ENCODE measurements at places on chromosomes 12 and 14.

DNA sequence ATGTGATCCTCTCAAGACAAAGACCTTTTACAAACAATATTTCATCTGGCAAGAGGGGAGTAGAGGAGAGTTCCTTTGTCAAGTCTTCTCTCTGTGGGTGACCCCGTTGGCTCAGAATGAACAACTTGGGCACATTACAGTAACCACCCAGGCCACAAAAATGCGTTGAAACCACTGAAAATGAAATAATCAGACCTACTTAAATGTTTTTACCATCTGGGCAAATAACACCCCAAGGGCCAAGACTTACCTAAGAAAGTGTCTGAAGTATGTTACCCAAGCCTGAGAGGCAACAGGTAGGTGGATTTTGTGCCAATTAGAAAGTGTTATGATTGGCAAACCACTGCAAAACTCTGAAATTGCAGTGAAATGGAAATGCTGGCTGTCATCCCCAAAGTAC, 1.3 kb downstream of the TC2N start:
- DNase-seq, result peak; percentile 73

GRCh38 chr12:122458105-122459035, 35.9 kb upstream of the CLIP1 start:
- DNase-seq, result no peak

- no peak for DNase-seq
Measured at GRCh38 chr14:93951635-93952540, 24.5 kb downstream of the ASB2 start.

- no peak for DNase-seq
Measured at GRCh38 chr12:53454707-53455106, 2.8 kb downstream of the PCBP2 start.

- DNase-seq, result peak; percentile 95
Measured at GRCh38 chr14:65847075-65847847, 434.7 kb downstream of the FUT8 start.

GRCh38 chr12:38469715-38470114, 153.1 kb downstream of the ALG10B start:
- no peak for DNase-seq

DNA sequence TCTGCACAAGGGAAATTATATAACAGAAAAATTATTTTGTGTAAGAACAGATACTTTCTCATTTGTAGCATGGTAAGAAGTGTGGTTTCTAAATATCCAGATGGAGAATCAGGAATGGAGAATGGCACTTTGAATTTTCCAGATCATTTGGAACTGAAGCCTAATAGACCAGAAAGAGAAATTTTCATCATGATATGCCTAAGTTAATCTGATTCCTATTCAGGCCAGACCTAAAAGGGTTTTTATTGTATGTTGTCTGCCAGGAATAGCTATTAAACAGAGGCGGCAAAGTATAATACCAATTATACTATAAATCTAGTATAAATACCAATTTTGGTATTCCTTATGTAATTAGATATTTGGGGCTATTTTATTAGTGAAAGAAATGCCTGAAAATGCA, 382.7 kb upstream of the FAR2 start:
- DNase-seq, result no peak

- DNase-seq, result no peak
Measured at GRCh38 chr14:94650806-94651805, 38.9 kb downstream of the SERPINA3 start.

DNA sequence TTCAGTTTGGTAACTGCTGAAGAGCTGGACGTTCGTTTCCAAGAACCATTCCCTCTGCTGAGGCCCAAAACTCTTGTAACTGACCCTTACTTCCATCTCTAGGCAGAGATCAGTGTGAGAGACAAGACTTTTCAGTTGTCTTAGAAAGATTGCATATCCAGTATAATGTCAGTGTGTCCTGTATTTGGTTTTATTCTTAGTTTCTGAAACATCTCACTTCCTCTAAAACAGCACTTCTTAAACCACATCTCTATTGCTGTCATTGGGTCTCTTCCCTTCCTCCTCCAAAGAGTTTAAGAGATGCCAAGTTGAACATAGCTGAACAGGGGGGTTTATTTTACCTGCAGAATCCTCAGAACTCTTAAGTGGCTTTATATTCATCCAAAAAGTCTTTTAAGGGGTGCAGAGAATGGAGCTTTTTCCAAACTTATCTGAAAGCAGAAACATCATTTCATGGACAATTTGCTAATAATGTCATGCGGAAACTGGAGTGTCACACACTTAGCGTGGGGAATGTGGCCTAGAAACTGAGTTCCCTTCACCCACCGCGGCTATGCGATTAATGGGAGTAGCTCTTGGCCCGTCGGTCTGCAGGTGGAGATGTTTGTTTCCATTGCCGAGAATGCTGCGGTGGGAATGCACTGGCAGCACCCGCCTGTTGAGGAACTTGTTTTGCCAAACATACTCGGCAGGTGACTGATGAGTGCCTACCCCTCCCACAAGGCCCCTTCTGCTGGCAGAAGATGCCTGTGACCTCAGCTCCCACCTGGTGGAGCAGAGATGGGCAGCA, 148.2 kb downstream of the ADGRD1 start:
- no peak for DNase-seq

GRCh38 chr14:88079624-88080023, 74.7 kb downstream of the GPR65 start:
- DNase-seq, result no peak

Data from activated CD4-positive, alpha-beta T cell treated with anti-CD3 and anti-CD28 coated beads, Interleukin-2, amount 10 ng/mL, durations not matched to agents 24 days and 14 days (primary cell).